ENCODE measurements at places on chromosomes 16 and 17. TPM values are rescaled to one million over a fixed set of nuclear protein-coding genes. Genes with fewer than 3 reads are reported as not detected.

DNA sequence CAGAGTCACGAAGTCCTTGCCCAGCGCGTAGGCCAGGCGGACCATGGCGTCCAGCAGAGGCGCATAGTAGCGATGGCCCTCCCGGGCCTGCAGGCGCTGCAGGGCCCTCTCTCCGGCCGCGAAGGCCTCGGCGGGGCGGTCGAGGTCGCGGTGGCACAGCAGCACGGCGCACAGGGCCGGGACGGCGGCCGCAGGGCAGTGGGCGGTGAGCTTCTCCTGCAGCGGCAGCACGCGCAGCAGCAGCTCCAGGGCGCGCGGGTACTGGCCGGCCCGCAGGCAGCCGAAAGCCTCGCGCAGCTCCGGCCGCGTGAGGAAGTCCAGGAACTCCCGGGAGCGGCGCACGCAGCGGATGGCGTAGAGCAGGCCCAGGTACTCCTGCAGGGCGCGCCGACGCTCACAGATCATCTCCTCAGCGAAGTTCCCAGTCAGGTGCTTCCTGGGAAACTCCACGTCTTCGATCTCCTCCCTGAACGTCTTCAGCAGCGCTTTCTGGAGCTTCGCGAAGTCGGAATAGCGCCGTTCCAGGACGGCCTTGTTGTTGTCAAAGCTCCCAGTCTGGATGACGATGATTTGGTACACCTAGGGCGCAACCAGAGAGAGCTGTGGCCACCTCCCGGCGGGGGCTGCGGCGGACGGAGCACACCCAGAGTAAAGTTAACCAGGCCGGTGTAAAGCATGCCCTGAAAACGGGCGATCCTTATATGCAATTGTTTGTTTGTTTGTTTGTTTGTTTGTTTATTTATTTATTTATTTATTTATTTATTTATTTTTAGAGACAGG is 7.4 kb downstream of the SNX20 start:
- no peak overlapping the region for H3K27ac ChIP-seq
- no peaks in the 10 kb centered on the region for H3K27me3 ChIP-seq
- H3K4me1 ChIP-seq: no peaks in the 10 kb centered on the region
- no peaks in the 10 kb centered on the region for H3K36me3 ChIP-seq
- DNase-seq: no peak

DNA sequence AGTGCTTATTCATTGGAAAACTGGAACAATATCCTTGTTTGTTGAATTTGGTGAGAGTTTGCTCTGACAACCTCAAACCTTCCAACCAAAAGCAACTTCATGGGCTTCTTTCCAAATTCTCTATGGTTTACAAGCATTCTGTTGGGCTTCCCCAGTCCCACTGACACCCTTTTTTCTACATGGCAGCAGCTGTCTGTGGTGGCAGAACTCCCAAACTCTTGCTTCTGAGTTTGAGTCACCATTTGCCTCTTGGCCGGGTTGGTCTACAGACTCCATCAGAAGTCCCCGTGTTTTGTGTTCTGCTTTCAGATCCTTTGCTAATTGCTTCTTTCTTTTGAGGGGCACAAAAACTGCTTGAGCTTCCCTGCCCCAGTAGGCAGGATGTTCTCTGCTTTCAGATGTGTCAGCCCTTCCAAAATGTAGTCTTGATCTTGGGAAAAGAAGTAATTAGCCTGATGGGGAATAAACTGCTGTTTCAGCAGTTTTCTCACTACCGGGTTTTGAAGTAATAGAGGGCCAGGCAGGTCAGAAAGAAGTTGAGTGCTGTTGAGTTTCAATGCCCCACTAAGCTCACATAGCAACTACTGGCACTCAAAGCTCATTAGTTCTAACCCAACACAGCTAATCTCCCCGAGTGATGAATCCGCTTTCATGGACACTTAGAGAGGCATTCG is 80.7 kb downstream of the HS3ST3A1 start:
- no peaks in the 10 kb centered on the region for H3K27me3 ChIP-seq
- no peak overlapping the region for H3K27ac ChIP-seq
- no peak for DNase-seq
- H3K36me3 ChIP-seq: no peaks in the 10 kb centered on the region
- no peaks in the 10 kb centered on the region for H3K4me1 ChIP-seq
- H3K4me3 ChIP-seq: no peak overlapping the region

DNA sequence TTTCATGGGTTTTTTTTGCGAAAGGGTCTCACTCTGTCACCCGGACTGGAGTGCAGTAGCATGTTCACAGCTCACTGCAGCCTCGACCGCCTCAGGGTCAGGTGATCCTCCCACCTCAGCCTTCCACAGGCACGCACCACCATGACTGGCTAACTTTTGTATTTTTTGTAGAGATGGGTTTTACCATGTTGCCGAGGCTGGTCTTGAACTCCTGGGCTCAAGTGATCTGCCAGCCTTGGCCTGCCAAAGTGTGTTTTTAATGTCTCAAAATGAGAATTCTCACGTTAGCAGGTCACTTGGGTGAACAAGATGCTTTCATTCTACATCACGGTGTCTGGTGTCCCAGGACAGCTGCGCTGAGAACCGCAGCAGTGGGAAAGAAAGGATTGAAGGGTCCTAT is 3.2 kb downstream of the FBXO31 start:
- H3K27ac ChIP-seq: peak overlapping the region; percentile 96
- no peak for DNase-seq
- H3K4me1 ChIP-seq: peaks cover 3% of the 10 kb centered on the region
- H3K4me3 ChIP-seq: no peak overlapping the region
- H3K36me3 ChIP-seq: no peaks in the 10 kb centered on the region
- H3K27me3 ChIP-seq: no peaks in the 10 kb centered on the region

- no peak overlapping the region for H3K4me3 ChIP-seq
- H3K27ac ChIP-seq: no peak overlapping the region
- H3K4me1 ChIP-seq: no peaks in the 10 kb centered on the region
These were observed 8.0 kb upstream of the STX4 start for GRCh38 chr16:31025339-31025738.

GRCh38 chr17:17466511-17466910 is 10.3 kb upstream of the MED9 start:
- H3K27me3 ChIP-seq: no peaks in the 10 kb centered on the region
- no peak for DNase-seq
- H3K27ac ChIP-seq: no peak overlapping the region
- H3K4me3 ChIP-seq: no peak overlapping the region
- H3K4me1 ChIP-seq: no peaks in the 10 kb centered on the region

DNA sequence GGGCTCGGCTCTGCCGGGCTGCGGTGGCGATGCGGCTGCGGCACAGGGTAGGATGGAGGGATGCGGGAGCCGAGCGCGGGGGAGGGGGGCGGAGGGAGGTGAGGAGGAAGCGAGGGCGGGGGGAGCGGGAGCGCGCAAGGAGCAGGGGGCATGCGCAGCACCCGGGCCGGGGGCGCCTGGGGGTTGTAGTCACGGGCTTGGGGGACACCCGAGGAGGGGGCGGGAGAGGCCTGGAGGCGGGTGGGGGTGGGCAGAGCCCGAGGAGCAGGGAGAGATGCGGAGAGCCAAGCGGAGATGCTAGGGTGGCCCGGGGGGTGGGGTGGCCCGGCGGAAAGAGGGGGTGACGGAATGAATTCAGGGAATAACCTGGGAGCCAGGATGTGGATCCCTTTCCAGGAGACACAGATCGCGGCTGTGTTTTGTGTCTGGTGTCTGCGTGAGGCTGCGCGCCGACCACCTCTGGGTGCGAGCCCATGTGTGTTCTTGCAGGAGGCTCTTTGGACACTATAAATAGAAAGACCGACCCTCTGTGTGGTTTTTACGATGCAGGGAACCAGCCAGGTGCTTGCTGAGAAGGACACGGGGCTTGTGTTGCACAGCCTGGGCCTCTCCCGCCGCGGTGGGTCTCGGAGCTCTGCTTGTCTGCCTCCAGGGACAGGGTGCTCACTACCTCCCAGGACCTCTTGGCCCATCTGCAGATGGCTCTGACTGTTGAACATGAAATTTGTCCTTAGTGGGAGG is at the start of gene STX1B:
TSS of gene STX1B (minus strand) at position 54 of the 741 bp plus-strand sequence. CDS start 242 bp downstream, outside the sequence.
- no peaks in the 10 kb centered on the region for H3K4me1 ChIP-seq
- no peaks in the 10 kb centered on the region for H3K36me3 ChIP-seq
- H3K27me3 ChIP-seq: peaks cover 6% of the 10 kb centered on the region
- H3K4me3 ChIP-seq: no peak within 1 kb of the TSS
- DNase-seq: no peak
- H3K27ac ChIP-seq: no peak within 1 kb of the TSS

- H3K4me3 ChIP-seq: no peak overlapping the region
- H3K4me1 ChIP-seq: no peaks in the 10 kb centered on the region
- H3K27me3 ChIP-seq: no peaks in the 10 kb centered on the region
- no peaks in the 10 kb centered on the region for H3K36me3 ChIP-seq
- no peak for DNase-seq
These were observed 6.1 kb upstream of the CALB2 start for GRCh38 chr16:71352466-71352865.

DNA sequence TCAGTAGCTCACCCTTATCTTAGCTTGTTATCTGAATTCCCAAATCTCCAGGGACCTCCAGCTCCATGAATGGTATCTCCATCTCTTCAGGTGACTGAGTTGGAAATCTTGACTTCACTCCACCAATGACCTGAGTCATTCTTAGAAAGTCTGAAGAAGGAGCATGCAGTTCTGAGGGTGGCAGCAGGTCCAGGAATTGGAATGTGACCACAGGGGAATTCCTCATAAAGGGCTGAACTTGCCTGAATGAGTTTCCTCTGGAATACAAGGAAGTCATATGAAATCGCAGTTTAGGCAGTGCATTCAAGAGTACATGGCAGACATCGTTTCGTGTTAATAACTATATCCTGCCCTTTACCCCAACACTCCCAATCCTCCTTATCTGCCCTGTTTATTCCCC is 12.5 kb upstream of the PYY start:
- no peak overlapping the region for H3K27ac ChIP-seq
- no peak overlapping the region for H3K4me3 ChIP-seq
- H3K36me3 ChIP-seq: no peaks in the 10 kb centered on the region
- no peaks in the 10 kb centered on the region for H3K27me3 ChIP-seq
- DNase-seq: no peak

DNA sequence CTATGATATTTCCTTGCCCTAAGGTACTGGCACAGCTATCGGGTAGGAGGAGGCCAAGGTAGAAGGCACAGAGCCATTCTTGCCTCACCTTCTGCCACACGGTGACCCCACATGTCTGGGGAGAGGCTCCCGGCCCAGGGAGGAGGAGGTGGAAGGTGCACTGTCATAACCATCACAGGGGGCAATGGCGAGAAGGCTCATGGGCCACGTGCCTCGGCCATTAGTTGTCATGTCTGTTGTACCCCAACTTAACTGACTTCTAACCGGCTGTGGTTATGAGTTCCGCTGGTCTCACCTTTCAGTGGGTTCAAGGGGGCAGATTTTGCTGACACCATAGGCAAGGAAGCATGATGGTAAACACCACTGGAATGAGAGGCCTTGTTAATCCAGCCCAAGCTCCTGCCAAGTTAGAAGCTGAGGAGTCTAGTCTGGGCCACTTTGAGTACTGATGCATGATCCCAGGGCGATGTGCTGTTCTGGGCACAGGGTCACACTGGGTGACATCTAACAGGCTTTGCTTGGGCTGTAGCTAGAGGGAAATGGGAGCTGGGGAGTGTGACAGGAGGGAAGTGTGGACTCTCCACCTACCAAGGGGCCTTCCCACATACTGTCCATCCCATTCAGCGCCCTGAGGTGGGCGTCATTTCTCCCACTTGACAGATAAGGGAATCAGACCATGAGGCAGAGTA is 39.6 kb downstream of the HLF start:
- no peak overlapping the region for H3K4me3 ChIP-seq
- no peak overlapping the region for H3K27ac ChIP-seq
- DNase-seq: no peak
- no peaks in the 10 kb centered on the region for H3K36me3 ChIP-seq
- no peaks in the 10 kb centered on the region for H3K27me3 ChIP-seq

DNA sequence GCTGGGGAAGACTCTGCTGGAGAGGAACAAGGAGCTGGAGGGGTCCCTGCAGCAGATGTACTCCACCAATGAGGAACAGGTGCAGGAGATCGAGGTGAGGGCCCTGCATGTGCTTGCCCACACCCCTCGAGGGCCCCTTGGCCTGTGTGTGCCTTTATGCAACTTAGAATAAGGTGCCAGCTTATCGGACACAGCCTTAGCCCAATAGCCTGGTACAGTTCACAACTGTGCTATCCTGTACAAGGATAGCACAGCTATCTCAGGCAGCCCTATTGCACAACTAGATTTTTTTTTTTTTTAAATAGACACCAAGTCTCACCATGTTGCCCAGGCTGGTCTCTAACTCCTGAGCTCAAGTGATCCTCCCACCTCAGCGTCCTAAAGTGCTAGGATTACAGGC is 12.1 kb downstream of the CDR2L start:
- H3K27me3 ChIP-seq: no peaks in the 10 kb centered on the region
- no peak overlapping the region for H3K27ac ChIP-seq
- H3K4me1 ChIP-seq: no peaks in the 10 kb centered on the region
- H3K36me3 ChIP-seq: no peaks in the 10 kb centered on the region

DNA sequence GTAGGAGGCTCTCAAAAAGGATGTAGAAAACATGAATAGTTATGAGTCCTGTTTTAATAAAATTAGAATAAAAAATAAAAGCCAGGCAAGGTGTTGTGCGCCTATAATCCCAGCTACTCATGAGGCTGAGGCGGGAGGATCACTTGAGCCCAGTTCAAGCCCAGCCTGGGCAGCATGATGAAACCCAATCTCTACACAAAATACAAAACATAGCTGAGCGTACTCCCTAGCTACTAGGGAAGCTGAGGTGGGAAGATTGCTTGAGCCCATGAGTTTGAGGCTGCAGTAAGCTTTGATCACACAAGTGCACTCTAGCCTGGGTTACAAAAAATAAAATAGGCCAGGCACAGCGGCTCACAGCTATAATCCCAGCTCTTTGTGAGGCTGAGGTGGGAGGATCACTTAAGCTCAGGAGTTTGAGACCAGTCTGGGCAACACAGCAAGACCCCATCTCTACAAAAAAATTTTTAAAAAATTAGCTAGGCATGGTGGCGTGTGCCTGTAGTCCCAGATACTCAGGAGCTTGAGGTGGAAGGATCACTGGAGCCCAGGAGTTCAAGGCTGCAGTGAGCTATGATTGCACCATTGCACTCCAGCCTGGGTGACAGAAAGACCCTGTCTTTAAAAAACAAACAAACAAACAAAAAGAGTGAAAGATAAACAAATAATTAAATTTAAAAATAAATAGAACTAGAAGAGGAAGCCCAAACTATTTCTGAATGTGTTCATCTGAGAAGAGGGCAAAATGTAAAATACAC is 17.2 kb upstream of the PRM1 start:
- H3K27ac ChIP-seq: peak overlapping the region; percentile 48
- H3K36me3 ChIP-seq: no peaks in the 10 kb centered on the region
- H3K4me1 ChIP-seq: peaks cover 9% of the 10 kb centered on the region

- H3K27me3 ChIP-seq: no peaks in the 10 kb centered on the region
- no peaks in the 10 kb centered on the region for H3K4me1 ChIP-seq
- no peak for DNase-seq
- no peaks in the 10 kb centered on the region for H3K36me3 ChIP-seq
- no peak overlapping the region for H3K27ac ChIP-seq
These were observed 12.2 kb upstream of the AKTIP start for GRCh38 chr16:53515259-53515658.

SPSB3 gene
- 59.9 TPM for total RNA-seq

TNP2 gene
- not detected for total RNA-seq

CRYM gene
- total RNA-seq: not detected

CCL1 gene
- total RNA-seq: not detected

VPS35L gene
- 72.9 TPM for total RNA-seq

TNFRSF13B gene
- total RNA-seq: not detected

LGALS9B gene
- not detected for total RNA-seq

KRT25 gene
- not detected for total RNA-seq

CSNK1D gene
- 69.5 TPM for total RNA-seq

MT1A gene
- not detected for total RNA-seq

VWA3A gene
- 1.8 TPM for total RNA-seq

SEPTIN1 gene
- 5.3 TPM for total RNA-seq

Measured in uterus (tissue), 4 donors.